HFF-Myc (cell line): ENCODE measurements at places on chromosomes 1 and 21.

- DNase-seq, result no peak
Observed at GRCh38 chr1:17624611-17625233, 85.2 kb downstream of the ARHGEF10L start.

DNA sequence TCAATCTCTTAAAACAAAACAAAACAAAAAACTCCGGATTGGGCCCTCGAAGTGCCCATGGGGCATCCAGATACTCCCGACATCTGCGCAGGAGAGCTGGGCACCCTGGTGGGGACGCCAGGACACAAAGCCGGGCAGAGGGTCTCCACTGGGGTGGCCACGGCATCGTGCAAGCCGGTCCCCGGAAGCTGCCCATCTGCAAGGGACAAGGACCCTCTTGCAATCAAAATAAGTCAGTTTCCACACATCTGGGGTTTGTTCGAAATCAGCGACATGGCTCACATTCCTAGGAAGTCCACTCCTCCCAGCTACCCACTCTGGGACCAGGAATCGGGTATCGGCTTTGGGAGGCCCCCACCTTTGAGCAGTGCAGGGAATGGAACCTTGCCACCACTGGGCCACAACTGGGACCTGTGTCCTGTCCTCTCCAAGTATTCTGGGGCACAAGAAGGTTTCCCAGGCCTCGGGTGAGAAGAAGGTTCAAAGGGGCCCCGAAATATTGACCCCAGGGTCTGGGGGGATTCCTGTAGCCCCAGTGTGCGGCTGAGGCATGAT, 4.6 kb upstream of the PRDM16 start:
- no peak for DNase-seq

- no peak for DNase-seq
Observed at GRCh38 chr1:43432171-43432860, 21.4 kb downstream of the HYI start.

GRCh38 chr1:5953386-5953785, 38.8 kb downstream of the NPHP4 start:
- DNase-seq, result no peak

GRCh38 chr1:33634806-33635205, 162.4 kb downstream of the ZSCAN20 start:
- no peak for DNase-seq

- DNase-seq, result no peak
Observed at GRCh38 chr21:45010860-45011259, 63.5 kb upstream of the ADARB1 start.
